Pericardium fibroblast (primary cell): ENCODE measurements at places on chromosomes 13 and 19. TPM values are rescaled to one million over a fixed set of nuclear protein-coding genes. Genes with fewer than 3 reads are reported as not detected.

MEIS3 gene
- total RNA-seq = 51.2 and 56.1 TPM in 2 replicates

SIGLEC11 gene
- total RNA-seq = not detected in 2 replicates

TUBB4A gene
- not detected in 2 replicates for total RNA-seq

DOCK6 gene
- 13.5 and 20.3 TPM in 2 replicates for total RNA-seq

LILRB4 gene
- total RNA-seq = not detected in 2 replicates

ABCA7 gene
- 3.1 and 3.3 TPM in 2 replicates for total RNA-seq
